ENCODE measurements at places on chromosomes 3 and 15.

- no peak for DNase-seq
Observed at GRCh38 chr15:68765602-68766368, 54.9 kb downstream of the ANP32A start.

DNA sequence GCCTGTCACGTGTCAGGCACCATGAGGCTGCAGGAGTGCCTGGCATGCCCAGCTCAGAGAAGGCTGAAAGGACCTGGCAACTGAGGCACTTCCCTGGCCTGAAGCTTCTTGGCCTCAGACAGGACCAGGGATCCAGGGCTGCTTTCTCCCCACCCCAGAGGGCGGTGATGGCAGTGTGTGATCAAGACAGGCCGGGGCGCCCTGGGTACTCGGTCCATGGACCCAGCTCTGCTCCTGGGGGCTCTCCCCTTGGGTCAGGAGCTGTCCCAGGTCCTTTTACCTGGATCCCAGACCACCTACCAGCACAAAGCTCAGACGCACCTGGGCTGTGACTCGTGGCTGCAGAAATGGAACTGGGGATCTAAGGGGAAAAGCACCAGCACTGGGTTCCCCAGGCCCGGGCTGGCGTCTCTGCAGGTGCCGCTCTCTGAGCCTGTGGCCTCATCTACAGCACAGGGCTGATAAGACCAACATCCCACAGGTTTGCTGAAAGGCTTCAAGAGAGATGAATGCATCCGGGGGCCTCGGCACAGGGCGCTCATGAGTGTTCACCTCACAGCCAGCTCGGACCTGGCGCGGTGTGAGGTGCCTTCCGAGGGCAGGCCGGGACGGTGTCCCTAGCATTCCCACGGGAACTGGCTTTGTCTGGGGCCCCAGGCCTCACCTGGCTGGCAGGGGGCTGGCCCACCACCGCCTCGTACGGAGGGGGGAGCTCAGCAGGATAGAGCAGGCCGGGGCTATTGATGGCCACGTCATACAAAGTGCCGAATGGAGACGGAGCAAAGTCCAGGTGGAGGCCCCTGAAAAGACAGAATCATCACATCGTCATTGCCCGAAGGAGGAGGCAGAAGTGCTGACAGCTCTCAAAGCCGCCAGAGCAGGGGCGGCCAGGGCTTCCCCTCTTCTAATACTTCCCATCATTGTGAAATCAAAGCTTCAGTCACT lies 133.6 kb downstream of the NSMCE3 start:
- no peak for DNase-seq

GRCh38 chr15:38069511-38070011 lies 135.1 kb downstream of the TMCO5A start:
- no peak for DNase-seq

DNA sequence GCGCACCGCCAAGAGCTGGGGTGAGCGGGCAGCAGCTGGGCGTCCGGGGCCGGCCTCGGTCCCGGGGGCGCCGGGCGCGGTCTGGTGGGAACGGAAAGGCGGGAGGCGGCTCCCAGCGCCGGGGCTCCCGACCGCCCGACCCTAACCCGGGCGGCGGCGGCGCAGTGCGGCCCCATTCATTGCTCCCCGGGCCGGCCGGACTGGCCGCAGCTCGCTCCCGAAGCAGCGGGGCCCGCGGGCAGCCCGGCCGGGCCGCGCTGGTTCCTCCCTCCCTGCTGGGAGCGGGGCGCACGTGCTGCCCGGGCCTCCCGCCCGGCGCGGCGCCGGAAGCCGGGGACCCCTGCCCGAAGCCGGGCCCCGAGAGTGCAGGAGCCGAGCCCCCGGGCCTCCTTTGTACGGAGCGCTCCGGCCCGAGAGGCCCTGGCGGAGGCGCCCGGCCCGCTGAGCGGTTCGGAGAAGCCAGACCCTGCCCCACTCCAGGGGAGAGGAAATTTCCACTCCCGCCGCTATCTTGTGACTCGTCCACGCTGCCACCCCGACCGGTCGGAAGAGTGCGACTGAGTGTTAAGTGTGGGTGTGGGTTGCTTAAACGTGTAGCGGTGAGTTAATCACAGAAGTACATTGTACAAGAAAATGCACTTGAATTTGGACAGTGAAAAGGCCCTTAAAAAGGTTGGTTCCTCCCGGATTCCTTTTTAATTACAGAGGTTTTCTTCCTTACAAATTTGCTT lies 613 bp downstream of the ATP1B3 start:
- DNase-seq: peak; percentile 59

GRCh38 chr3:72095521-72095920 lies 310.6 kb upstream of the PROK2 start:
- DNase-seq: no peak

DNA sequence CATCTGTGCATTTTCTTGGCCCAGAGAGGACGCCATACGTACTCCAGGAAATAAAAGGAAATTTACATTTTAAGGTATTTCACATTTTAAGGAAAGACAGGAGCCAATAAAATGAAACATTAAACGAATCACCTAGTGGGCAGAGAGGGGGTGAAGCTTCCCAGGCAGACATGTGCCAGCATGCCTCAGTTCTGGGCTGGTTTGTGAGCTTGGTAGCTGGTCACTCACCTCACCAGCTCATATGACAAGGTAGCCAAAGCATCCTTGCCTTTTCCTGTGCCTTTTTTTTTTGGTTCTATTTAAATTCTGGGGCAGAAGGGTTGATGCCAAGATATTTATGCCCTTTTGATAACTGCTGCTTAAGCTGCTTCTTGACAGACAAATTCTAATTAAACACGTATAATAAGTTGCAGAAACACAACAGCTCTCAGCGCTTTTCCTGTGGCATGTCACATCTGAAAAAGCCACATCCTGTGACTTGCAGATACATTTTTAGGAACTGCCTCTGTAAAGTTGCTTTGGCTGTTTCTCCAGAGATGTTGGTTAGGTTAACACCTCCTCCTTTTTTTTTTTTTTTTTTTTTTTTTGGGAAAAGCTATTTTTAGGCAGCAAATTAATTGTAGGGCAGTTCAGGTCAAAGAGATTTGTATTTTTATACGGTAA lies 218.6 kb downstream of the PDCD6IP start:
- DNase-seq: peak; percentile 77

- no peak for DNase-seq
Observed at GRCh38 chr15:95409626-95410310, 920.7 kb upstream of the NR2F2 start.

GRCh38 chr3:149271669-149272068 lies 50.0 kb upstream of the CP start:
- no peak for DNase-seq
